ENCODE measurements at places on chromosomes 16 and 17. TPM values are rescaled to one million over a fixed set of nuclear protein-coding genes. Genes with fewer than 3 reads are reported as not detected.

TBC1D3 gene
- not detected for total RNA-seq

PTX4 gene
- 0.40 TPM for total RNA-seq

GRCh38 chr17:12773153-12773552 lies 16.1 kb upstream of the ARHGAP44 start:
- no peak for DNase-seq

DNAH3 gene
- 0.13 TPM for total RNA-seq

DNA sequence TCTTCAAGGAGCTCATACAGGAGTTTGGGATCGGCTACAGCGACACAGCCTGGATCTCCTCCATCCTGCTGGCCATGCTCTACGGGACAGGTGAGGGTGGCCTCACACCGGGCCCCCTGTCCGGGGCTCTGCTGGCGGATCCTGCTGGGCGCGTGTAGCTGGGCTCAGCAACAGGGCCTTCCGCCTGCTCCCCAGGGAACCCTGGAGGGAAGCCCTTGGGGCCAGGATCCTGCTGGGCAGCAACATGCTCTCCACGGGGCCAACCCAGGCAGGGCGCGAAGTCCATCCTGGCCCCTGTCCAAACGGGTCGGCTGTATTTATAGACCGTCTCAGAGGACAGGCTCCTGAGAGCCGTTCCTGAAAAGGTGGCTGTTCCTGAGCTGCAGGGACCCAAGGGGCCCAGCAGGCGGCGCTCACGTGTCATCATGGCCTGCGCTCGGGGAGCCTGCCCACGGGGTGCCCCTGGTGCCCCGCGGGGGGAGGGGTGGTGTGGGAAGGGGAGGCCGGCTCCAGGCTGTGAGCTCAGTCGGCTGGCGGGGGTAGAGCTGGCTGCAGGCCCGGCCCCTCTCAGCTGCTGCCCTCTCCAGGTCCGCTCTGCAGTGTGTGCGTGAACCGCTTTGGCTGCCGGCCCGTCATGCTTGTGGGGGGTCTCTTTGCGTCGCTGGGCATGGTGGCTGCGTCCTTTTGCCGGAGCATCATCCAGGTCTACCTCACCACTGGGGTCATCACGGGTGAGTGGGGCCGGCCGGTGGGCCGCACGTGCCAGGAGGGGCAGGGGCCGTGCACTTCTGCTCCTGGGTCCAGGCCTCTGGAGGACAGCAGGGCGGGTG lies 7.5 kb downstream of the SLC16A3 start:
- DNase-seq, result peak; percentile 81

DNA sequence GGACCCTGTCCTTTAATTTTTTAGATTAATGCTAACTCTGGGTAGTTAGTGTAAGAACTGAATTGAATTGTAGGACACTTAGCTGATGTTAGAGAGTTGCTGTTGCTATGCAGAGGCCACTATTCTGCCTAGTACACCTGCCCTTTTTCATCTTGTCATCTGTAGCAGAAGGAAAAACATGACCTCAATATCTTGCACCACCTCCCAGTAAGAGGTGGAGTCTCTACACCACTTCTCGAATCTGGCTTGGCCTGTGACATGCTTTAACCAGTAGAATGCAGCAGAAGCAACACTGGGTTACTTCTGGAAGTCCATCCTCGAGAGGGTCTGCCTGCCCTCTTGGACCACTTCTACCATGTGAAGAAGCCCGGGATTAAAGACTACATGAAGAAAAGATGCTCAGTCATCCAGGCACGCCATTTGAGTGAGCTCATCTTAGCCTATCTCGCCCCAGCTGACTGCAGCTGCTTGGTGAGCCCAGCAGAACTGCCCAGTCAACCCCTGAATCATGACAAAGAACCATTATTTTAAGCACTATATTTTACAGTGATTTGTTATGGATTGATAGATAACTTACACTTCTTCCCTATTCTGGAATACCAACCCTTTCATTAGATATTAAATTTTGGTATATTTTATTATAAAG lies 153.5 kb downstream of the MYO1D start:
- peak; percentile 37 for DNase-seq

CTNS gene
- 7.2 TPM for total RNA-seq

GRCh38 chr16:90047714-90048346 lies 28.6 kb upstream of the DBNDD1 start:
- DNase-seq, result no peak

DNA sequence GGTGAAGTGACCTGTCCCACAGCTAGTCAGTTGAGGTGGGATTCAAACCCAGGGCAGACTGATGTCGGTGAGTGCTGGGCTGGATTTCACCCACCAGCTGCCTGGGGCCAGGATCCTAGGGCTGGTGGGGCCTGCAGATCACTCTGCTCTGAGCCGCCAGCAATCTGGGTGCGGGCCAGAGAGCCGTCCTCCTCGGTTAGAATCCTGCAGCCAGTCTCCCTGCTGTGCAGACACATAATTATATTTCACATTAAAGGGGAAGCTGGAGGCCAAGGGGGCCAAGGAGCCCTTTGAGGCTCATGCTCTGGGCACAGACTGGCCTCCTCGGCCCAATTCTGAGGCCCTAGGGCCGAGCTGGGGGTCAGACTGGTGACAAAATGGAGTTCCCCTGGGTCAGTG lies 996 bp upstream of the KCNJ12 start:
- DNase-seq, result no peak

C17orf78 gene
- not detected for total RNA-seq

- no peak for DNase-seq
Observed at GRCh38 chr17:28540231-28540630, 12.2 kb downstream of the UNC119 start.

- DNase-seq, result no peak
Observed at GRCh38 chr16:12356632-12357340, 380.3 kb downstream of the SNX29 start.

DNA sequence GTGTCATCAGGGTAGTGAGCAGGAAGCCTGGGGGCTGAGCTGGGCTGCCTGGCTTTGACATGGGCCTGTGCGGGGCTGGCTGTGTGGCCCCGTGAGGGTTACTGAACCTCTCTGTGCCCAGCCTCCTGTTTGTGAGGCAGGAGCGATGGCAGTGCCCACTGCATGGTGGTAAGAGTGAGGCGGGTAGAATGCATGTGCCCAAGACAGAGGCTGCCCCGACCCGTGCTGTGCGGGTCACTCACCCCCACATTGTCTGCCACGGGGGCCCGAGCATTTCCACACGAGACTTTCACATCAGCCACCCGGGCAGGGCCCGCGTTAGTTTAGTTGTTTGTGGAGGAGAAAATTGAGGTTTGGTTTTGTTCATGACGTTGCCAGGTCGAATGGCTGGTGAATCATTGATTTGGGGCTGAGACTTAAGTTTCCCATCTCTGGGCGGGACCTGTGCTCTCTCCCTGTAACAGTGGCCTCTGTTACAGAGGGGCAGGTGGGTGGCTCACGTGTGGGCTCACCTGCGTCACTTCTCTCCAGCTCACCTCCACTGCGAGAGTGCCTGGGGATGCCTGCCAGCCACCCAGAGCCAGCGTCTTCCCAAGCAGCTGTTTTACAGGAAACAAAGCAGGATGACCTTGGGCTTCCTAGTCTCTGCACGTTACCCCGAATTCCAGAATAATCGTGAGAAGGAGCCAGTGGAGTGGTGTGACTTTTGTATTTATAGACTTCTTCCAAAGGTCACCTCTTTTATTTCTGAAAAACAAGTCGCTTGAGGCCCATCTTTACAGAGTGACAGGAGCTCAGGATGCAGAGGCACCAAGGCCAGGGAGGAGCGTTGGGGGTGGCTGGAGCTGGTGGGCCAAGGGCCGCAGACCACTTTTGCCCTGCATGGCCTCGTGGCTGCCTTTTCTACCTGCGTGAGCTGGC lies 150.6 kb downstream of the RPTOR start:
- no peak for DNase-seq

DNA sequence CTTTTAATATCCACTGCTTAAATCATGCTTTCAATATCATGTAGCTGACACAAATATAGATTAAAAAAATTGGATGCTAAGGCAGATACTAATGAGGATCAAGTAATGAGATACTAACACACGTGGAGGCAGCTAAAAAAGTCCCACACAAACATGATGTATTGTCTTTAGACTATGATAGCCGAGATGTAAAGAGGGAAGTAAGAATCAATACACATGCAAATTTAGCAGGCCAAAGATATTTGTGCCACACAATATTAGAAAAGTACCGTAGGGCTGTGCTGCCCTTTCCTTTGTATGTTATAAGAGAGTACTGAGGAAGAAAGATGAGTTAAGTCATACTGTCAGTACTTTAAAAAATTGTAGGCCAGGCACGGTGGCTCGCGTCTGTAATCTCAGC lies 51.4 kb upstream of the STAC2 start:
- no peak for DNase-seq

DNA sequence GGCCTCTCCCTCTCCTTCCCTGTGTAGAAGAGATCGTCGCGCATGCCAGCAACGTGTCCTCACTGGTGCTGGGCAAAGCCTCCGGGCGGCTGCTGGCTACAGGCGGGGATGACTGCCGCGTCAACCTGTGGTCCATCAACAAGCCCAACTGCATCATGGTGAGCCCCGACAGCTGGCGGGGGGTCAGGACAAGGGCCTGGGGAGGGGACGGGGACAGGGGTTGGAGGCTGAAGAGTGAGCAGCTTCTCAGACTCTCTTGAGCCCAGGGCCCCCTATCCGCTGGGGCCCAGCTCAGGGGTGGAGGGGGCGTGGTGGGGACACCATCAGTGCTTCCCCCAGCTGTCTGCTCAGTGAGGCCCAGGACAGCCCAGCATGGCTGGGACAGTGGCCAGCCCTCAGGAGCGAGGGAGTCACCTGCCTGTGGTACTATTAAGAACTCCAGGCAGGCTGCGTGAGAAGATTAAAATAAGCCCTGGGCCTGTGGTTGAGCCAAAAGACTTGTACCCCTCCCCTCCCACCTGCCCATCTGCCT lies 6.2 kb downstream of the KATNB1 start:
- peak; percentile 78 for DNase-seq
